ENCODE measurements at places on chromosomes 12 and 14.

DNA sequence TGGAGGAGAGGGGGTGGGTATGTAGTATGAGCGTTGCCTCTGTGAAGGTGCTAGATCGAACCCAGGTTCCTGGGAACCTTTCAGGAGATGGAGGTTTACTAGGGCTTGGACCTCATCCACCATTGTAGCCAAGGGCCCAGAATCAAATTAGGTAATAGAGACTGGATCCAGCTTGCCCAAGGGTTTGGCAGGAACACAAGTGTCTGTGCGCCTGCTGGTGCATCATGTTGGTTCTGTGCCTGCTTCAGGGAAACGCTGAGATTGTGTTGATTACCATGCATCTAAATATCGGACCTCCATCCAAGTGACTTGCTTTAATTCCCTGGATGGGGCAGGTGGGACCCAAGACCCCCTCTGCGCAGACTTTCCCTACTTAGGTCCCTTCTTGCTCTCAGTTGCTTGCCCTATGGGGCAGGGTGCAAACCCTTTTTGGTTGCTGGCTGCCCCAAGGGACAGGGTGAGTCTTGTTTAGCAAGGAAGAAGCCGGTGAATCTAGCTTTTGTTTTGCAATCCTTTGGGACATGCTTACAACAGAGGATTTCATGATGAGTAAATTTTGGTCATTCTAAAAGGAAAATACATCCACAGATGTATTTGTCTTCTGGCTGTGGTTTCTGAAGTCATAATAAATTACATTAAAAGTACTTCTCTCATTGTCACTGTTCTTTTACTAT, 189.8 kb upstream of the PRICKLE1 start:
- DNase-seq: no peak

- no peak for DNase-seq
Measured at GRCh38 chr12:63821781-63822251, 22.7 kb upstream of the SRGAP1 start.

DNA sequence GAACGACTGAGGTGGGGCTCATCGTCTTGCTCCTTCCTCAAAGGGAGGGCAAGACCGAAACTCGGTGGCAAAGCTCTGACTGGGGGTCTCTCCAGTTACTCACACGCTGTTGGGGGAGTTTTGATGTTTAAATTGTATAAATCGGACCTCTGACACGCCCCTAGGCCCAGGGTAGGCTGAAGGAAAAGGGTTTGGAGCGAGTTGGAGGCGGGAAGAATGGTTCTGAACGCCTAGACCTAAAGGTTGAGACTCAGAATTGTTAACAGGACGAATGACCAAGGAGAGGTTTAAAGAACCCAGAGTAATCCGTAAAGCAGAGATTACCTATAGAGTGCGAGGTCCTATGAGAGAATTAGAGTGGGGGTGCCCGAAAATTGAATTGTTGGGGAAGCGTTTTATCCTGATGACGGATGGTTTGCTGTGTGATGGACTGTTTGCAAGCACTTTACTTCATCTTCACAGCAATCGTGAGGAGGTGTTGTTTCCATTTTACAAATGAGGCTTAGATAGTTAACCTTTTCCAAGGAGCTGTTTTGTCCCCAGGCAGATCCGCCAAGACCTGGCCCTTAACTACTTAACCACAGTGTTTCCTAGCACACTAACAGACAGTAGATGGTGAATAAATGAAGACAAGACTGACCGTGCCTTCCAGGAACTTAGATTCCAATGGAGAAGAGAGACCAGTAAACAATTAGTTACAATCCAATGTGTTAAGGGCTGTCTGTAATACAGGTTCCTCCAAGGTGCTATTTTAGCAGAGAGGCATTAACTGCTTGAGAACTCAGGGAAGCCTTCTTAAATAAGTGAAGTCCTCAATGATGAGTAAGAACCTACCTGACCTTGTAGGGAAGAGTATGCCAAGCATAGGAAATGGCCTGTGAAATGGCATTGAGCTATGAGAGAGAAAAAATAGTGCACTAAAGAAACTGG, 929 bp upstream of the UBE2N start:
- DNase-seq: no peak

GRCh38 chr14:101819251-101819990, 57.9 kb downstream of the PPP2R5C start:
- DNase-seq: no peak
